Type B pancreatic cell (in vitro differentiated cells): ENCODE measurements at places on chromosomes 3 and 15. TPM values are rescaled to one million over a fixed set of nuclear protein-coding genes. Genes with fewer than 3 reads are reported as not detected.
A peak's percentile ranks its signal among the peaks of the same experiment; 100 is the strongest.

- no peak for DNase-seq
These were observed 8.2 kb upstream of the C3orf38 start for GRCh38 chr3:88141458-88142083.

Gene LMCD1
- 12.8 and 33.1 TPM in 2 replicates for total RNA-seq

DNA sequence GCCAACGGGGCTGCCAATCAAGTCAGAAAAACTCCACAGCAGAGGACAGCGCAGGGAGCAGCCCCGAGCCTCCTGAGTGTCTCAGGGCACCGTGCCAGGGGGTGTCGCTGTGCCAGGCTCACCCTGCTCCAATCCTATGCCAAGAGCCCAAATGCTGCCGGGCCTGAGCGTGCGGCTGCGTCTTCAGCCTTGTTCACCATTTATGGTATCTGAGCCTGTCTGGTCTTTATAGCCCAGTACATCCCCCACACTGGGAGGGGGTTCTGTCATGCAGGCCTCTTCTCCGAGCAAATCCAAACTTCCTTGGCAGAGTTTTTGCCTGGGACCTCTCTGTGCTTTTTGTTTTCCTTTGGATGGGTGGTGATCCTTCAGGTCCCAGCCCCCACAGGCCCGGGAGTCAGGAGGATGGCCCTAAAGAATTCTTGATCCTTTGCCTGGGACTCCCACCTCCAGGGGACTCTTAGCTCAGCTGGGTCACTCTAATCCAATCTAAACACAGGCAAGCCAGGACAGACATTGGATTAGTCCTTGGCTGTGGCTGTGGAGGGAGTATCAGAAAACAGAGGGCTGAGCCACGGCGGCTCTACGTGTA lies 135.1 kb upstream of the HACD2 start:
- peak; percentile 62 for DNase-seq

Gene FAM81A
- 0.67 and 1.4 TPM in 2 replicates for total RNA-seq

Gene ADAMTS17
- 18.3 and 23.1 TPM in 2 replicates for total RNA-seq

GRCh38 chr3:104291437-104291851 lies 1075.3 kb upstream of the ALCAM start:
- no peak for DNase-seq

- DNase-seq: no peak
These were observed 1045.8 kb downstream of the ROBO1 start for GRCh38 chr3:78721771-78722543.

DNA sequence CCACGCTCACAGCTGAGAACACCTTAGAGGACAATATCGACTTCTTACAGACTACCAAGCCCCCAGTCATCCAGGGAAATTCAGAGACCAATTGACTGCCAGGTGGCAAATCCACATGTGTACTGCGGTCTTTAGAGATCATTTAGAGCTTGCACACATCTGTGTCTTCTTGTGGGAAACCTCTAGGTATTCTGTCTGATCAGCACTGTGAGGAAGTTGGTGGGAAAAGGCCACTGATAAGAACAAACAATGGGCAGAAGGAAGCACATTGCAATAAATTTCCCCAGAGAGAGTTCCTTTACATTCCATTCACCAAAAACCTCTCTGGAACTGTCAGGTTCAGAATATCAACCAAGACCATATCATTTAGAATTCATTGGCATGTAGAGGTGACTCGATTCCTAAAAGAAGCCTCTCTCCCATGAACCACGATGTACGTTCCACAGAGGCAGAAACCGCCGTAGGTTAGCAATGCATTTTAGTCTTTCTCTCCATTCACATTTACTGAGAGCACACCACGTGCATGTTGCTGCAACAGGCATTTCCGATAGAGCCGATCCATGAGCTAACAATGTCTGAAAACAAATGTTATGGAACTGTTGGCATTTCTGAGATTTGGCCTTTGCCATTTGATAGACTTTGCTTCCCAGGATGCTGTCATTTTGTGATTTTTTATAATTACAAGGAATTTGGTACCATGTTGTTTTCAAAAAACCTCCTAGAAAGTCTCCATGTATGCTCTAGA lies 287.3 kb upstream of the TPRG1 start:
- DNase-seq: no peak

DNA sequence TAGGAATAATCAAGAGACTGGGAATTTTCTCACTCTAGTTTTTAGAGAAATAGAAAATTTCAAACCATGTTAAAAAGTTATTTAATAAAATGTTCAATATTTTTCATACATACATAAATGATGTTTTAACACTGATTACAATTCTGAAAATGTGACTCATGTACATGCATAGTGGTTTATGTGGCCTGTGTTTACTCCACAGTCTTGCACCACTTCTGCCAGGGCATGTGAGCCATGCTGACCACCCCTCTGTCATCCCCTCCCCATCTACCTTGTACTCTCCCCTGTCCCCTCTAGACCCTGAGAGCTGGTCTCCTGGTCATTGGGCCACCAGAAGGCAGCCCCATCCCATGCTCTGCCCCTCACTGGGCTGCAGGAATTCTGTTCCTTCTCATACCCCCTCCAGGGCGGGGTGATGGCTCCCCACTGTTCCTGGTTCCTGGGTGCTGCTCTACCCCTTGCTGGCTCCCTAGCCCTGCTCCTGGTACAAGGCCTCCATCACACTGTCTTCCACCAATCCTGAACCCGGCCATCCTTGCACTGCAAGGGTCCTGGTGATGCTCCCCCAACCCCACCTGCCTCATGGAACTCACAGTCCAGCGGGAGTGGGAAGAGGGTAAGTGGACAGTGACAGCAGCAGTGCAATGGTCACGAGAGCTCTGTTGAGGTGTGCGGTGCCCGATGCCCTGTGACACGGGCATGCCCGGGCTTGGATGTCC lies 24.2 kb upstream of the SLC41A3 start:
- peak; percentile 49 for DNase-seq

DNA sequence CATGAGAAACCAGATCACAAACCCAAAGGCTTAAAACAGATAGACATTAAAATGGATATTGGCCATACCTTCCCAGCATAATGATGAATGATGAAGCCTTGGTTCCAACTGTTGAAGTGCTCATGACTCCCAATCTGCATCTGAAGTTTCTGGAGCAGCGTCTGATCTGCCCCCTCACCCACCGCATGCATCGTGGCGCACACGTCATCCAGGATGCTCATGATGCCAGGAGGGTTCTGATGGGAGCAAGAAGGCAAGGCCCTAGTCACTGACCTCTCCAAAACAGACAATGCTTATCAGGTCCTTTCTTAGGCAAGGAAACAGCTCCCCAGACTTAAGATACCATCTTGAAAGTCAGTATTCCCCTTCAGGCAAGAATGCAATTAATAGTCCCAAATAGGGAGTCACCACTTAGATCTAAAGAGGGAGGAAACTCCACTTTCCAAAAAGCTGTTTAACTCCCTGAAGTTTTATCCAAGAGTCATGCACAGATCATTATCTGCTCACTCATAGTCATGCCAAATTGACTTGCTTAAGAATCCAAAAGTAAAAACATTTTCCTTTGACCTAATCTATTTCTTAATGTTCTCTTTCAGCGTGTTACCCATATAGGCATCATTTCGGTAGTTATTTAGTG lies 2.1 kb downstream of the LDHAL6B start:
- no peak for DNase-seq

- DNase-seq: no peak
These were observed 12.9 kb downstream of the OPA1 start for GRCh38 chr3:193605876-193606275.

Gene BNC1
- 2.4 and 7.0 TPM in 2 replicates for total RNA-seq

Gene TUBGCP5
- 15.3 and 24.6 TPM in 2 replicates for total RNA-seq

Gene RARRES1
- total RNA-seq: 15.9 and 57.7 TPM in 2 replicates

Gene OR5K1
- not detected in 2 replicates for total RNA-seq

DNA sequence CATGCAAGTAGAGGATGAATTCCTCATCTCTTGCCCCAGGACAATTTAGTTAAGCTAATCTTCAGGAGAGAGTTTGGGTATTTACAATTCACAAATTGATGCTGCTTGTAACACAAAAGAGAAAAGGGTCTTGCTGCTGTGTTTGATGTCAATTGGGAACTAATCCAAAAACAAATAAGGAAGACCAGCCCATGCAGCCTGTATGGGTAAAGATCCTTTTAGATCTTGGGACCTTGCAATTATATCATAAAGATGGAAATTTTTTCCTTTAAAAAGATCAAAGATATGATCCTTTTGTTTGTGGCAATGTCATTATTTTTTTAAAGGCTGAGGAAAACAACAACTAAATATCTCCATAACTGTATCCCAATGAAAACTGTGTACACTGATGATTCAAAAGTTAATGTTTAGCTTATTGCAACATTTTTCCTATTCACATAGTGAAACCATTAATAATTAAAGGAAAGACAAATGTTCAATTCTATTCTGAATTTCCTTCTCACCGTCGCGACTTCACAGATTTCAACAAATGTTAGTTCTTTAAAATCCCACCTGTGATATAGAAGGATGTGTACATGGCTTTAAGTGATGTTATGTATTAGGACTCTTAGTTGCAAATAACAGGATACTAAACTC lies 40.2 kb downstream of the TMEM212 start:
- no peak for DNase-seq

Gene ARPIN
- 14.9 and 22.7 TPM in 2 replicates for total RNA-seq

DNA sequence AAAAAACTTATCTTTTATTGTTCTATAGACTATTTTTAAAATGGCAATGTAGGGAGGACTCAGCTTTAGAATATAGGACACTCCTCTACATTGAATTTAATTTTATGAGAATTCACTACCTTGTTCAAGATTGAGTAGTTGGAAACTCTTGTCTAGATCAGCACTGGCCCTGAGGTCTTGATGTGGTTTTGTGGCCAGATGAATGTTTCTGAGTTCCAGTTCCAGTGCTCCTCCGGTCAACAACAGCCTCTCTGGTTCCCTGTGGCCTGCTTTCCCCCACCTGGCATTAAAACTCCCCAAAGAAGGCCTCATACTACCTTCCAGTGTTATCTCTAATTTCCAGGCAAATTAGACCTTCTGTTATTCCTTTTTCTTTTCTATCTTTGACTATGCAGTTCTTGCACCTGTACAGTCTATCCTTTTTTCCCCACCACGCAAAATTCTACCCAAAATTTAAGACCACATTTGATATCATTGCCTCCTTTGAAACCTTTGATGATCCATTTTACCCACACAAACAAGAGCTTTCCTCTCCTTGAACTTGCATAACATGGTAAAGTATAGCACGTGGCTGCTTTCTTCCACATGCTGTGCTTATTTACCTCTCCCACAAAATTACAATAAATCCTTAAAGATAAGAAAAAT lies 9.6 kb upstream of the ANP32A start:
- no peak for DNase-seq

Gene SCAMP5
- total RNA-seq: 38.1 and 41.8 TPM in 2 replicates

Gene PTPRG
- 29.3 and 77.2 TPM in 2 replicates for total RNA-seq

DNA sequence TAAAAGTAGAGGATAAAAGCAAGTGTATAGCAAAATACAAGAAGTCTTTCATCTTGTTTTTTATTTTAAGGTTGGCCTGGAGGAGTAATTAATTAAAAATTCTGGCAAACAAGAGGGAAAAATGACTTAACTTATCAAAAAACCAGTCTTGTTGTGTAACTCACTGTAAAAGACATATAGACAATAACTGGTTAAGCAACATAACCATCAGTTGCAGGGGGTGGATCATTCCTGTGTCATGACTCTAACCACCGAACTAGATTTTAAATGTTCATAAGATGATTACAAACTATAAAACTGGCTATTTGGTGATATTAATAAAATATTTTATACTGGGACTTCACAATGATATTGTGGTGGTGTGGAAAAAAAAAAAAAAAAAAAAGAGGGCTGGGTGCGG lies 130.6 kb downstream of the STAG1 start:
- DNase-seq: no peak

DNA sequence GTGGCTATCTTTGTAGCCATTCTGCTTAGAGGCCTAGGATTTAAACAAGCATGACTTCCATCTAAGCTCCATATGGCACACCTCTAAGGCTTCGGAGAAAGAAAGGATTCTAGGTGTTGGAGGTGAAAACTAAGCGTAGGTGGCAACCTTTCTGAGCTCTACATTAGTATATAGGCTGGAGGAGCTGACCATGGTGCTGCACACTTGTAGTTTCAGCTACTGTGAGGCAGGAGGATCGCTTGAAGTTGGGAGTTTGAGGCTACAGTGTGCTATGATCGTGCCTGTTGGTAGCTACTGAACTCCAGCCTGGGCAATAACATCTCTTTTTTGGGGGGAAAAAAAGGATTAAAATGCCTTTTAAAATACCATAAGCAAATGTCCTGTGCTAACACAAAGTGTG lies 7.4 kb downstream of the EAF1 start:
- no peak for DNase-seq

DNA sequence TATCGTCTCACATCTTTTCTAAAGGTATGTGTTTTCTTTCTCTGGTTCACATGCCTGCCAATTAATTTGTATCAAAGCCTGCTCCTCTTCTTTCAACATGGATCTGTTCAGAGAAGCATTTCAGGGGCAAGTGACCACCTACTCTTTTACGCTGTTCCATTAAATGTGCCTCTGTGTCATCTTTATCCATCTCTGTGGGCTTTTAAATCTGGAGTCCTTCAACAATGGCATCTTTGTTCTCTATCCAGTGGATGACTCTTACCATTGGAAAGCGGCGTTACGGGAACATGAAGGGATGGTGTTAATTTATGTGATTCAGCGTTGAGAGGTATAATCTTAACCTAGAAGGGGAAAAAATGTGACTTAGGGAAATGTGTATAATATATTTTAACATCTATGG lies 92.7 kb upstream of the CFAP20DC start:
- DNase-seq: no peak

GRCh38 chr3:82743196-82743595 lies 981.8 kb upstream of the GBE1 start:
- no peak for DNase-seq

Gene NEK10
- 1.4 and 4.2 TPM in 2 replicates for total RNA-seq

- no peak for DNase-seq
These were observed 15.8 kb downstream of the CLK3 start for GRCh38 chr15:74631408-74631807.

Gene HSPBAP1
- total RNA-seq: 5.8 and 9.1 TPM in 2 replicates

GRCh38 chr15:42139596-42139995 lies 16.8 kb downstream of the PLA2G4F start:
- peak; percentile 40 for DNase-seq

Gene PP2D1
- total RNA-seq: not detected in 2 replicates

Gene TM6SF1
- total RNA-seq: 0.14 and 0.24 TPM in 2 replicates

Gene DPPA4
- 1.5 and 14.9 TPM in 2 replicates for total RNA-seq

- peak; percentile 13 for DNase-seq
These were observed 2.8 kb downstream of the CHCHD4 start for GRCh38 chr3:14121859-14122258.

GRCh38 chr15:101210058-101210457 lies 41.8 kb downstream of the CHSY1 start:
- no peak for DNase-seq

Gene REC114
- not detected in 2 replicates for total RNA-seq

DNA sequence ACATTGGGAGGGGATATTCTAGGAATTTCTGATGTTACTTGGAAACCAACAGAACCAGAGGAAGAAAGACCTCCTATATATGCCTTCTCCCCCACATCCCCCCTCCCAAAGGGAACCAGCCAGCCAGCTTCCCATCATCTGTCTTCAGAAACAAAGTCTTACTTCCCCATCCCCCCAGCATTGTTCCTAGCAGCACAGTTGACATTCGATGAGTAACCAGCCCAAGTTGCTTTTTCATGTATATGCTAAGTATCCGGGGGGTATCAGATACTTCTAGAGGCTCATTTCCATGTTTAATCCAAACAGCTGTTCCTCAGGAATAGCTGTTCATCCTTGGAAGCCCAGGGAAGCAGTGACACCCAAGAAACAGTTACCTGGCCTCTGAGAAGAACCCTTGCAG lies 16.0 kb downstream of the RMDN3 start:
- no peak for DNase-seq
